ENCODE measurements at places on chromosomes 6 and 20. TPM values are rescaled to one million over a fixed set of nuclear protein-coding genes. Genes with fewer than 3 reads are reported as not detected.
A peak's percentile ranks its signal among the peaks of the same experiment; 100 is the strongest.

The OXT gene
- 1.5 TPM for total RNA-seq

DNA sequence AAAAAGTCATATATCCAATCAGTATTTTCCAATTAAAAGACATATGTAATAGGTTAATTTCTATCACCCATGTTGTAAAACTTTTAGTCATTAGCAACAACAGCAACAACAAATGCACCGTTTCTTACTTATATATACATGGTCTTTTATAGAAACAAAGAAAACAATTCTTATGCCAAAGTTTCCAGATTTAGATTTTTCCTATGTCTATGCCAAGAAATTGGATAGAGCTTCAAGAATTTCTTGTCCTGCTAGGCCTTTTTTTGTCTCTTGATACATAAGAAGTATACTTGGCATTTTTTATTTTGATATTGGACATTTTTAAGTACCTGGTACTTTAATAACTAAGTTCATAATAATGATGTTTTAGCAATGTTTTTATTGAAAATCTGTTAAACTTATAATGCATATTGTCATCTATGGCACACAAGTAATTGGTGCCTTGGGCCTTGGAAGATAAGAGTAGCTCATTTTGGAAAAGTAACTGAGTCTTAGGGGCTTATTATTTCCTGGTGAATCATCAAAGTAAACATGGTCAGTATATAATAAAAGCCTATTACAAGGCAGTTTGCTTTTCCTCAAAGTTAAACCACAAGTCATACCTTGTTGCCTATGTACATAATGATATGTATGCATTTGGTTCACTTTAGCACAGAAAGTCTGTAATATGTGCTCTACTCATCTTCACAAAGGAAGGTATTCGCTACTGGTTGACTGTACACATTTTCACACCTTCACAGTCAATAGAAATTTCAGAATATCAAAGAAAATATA is 10.1 kb upstream of the FRK start:
- no peaks in the 10 kb centered on the region for H3K36me3 ChIP-seq
- H3K27ac ChIP-seq, result no peak overlapping the region
- no peak overlapping the region for H3K4me3 ChIP-seq
- H3K27me3 ChIP-seq, result no peaks in the 10 kb centered on the region
- no peak for DNase-seq
- H3K4me1 ChIP-seq, result no peaks in the 10 kb centered on the region

- no peaks in the 10 kb centered on the region for H3K4me1 ChIP-seq
- peaks cover 77% of the 10 kb centered on the region for H3K36me3 ChIP-seq
- no peak overlapping the region for H3K27ac ChIP-seq
- H3K4me3 ChIP-seq, result no peak overlapping the region
Measured at GRCh38 chr6:83127258-83127657, 59.8 kb downstream of the DOP1A start.

DNA sequence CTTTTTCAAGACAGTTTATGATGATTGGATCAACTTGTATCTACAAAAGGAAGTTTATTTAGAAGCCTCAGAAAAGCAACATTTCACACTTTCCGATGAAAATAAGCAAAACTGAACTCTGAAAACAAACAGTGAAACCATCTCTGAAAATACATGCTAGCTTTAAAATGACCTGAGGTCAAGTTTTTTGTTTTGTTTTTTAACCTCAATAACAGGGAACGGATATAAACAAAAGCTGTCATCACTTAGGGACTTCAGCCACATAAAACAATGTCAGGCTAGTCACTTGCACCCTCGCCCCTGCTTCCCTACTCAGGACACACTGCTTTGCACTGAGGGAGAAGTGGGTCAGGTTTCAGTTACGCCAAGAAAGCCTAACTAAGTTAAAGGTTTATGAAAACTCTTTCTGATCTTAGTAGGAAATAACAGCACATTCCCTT is 11.6 kb downstream of the BACH2 start:
- H3K4me1 ChIP-seq, result peaks cover 32% of the 10 kb centered on the region
- no peaks in the 10 kb centered on the region for H3K36me3 ChIP-seq
- H3K27ac ChIP-seq, result peak overlapping the region; percentile 70
- no peaks in the 10 kb centered on the region for H3K27me3 ChIP-seq
- DNase-seq, result no peak
- peak overlapping the region; percentile 67 for H3K4me3 ChIP-seq

GRCh38 chr6:147389463-147389862 is 119.0 kb upstream of the SAMD5 start:
- H3K27ac ChIP-seq, result no peak overlapping the region
- H3K4me1 ChIP-seq, result no peaks in the 10 kb centered on the region
- no peak overlapping the region for H3K4me3 ChIP-seq
- no peaks in the 10 kb centered on the region for H3K27me3 ChIP-seq
- DNase-seq, result no peak
- peaks cover 4% of the 10 kb centered on the region for H3K36me3 ChIP-seq

DNA sequence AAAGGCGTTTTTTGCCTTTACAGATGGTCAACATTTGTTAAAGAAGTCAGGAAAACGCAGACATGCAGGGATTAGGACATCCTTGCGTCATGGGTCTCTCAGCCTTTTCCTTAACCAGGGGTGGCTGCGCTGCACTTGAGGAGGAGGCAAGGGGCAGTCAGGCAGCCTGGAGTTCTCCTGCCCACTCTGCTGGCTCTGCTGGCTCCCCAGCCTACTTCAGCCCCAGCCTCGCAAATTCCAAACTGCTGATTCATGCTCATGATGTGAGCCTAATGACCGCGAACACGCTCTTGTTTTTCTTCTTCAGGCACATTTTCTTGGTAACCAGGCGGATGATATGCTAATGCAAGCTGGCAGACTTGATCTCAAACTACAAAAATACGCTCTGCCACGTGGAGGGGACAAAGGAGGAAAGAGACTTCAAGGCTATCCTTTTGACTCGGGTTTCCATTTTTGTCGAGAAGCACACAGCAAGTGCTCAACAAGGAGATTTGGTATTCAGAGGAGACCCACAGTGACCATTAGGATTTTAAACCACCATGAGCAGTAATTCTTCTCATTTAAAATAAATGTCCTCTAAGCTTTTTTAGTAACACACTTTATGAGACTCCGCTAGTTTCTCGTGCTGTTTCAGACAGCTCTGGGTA is 290.3 kb upstream of the STXBP5 start:
- H3K4me1 ChIP-seq, result no peaks in the 10 kb centered on the region
- H3K4me3 ChIP-seq, result no peak overlapping the region
- H3K27ac ChIP-seq, result no peak overlapping the region
- H3K36me3 ChIP-seq, result no peaks in the 10 kb centered on the region
- no peak for DNase-seq
- H3K27me3 ChIP-seq, result peaks cover 4% of the 10 kb centered on the region

DNA sequence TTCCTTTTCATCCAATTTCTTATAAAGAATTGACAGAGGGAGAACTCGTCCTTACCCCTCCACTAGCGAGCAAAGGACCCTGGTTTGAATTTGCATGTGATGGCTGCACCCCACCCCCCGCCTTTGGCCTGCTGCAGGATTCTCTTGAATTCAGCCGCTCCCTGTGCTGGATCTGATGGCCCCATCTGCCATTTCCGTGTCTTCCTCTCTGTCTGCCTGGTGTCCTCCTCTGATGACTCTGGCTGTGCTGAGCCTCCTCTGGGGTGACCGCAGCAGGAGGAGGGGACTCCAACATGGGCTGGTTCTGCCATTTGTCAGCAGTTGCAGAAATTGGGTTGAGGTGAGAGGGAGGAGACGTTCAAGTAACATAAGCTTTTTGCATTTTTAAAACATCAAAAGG is 188.8 kb downstream of the DLL1 start:
- DNase-seq, result no peak
- no peak overlapping the region for H3K27ac ChIP-seq
- no peaks in the 10 kb centered on the region for H3K27me3 ChIP-seq
- no peaks in the 10 kb centered on the region for H3K4me1 ChIP-seq

DNA sequence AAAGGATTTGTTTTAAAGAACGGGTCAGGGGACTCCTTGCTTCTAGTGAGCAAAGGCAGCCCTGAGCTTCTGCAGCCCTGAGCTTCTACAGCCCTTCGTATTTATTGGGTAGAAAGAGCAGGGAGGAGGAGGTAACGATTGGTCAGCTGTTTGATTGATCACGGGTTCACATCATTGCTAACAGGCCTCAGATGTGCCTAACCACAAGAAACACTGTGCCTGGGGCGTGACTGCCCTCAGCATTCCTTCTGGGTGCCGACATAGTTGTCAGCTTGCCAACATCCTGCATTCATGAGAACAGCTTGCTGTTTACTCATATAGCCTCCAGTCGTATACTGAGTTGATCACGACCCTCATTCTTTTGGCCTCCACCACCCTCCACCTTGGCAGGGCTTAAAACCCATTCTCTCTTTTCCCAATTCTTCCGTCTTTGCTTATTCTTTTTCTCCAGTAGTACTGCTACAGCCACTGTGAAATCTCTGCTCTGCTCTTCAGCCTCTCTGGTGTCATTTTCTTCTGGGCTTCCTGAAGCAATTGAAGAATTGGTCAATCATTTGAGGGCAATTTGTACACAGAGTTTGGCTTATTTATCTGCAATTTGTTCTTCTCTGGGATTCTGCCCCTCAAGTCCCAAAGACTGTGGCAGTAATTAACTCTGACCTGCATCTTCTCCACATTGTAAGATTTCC is 25.4 kb upstream of the NOP56 start:
- no peak overlapping the region for H3K4me3 ChIP-seq
- no peak for DNase-seq
- no peaks in the 10 kb centered on the region for H3K4me1 ChIP-seq
- H3K27me3 ChIP-seq, result peaks cover 14% of the 10 kb centered on the region
- H3K36me3 ChIP-seq, result no peaks in the 10 kb centered on the region
- no peak overlapping the region for H3K27ac ChIP-seq

DNA sequence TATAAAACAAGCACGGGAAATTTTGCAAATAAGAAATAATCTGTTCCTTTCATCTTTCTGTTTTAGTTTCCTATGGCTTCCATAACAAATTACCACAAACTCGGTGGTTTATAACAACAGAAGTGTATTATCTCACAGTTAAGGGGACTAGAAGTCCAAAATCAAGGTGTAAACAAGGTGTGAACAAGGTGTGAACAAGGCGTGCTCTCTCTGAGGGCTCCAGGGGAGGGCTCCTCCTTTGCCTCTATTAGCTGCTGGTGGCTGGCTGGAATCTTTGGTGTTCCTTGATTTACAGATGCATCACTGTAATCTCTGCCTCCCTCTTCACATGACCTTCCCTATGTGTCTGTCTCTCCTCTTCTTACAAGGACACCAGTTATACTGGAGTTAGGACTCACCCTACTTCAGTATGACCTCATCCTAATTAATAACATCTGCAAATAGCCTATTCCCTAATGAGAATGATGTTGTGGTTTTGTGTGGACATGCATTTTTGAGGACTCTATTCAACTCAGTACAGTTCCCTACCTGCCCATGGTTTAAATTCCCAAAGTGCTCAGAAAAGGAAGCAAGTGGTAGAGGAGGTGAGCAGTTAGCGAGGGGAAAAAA is 17.5 kb upstream of the BMP5 start:
- no peak overlapping the region for H3K4me3 ChIP-seq
- H3K27me3 ChIP-seq, result no peaks in the 10 kb centered on the region
- no peaks in the 10 kb centered on the region for H3K36me3 ChIP-seq
- no peak overlapping the region for H3K27ac ChIP-seq
